ENCODE measurements at places on chromosomes 4 and X. TPM values are rescaled to one million over a fixed set of nuclear protein-coding genes. Genes with fewer than 3 reads are reported as not detected.

FAM9B gene
- total RNA-seq, result not detected

WNK3 gene
- 0.88 TPM for total RNA-seq

LIMCH1 gene
- 382 TPM for total RNA-seq

MTNR1A gene
- total RNA-seq, result not detected

F9 gene
- not detected for total RNA-seq

MAP3K15 gene
- total RNA-seq, result not detected

F8A3 gene
- 0.19 TPM for total RNA-seq

CTAG2 gene
- total RNA-seq, result not detected

GRCh38 chr4:156975686-156976085 is 4.1 kb upstream of the PDGFC start:
- DNase-seq, result no peak

DNA sequence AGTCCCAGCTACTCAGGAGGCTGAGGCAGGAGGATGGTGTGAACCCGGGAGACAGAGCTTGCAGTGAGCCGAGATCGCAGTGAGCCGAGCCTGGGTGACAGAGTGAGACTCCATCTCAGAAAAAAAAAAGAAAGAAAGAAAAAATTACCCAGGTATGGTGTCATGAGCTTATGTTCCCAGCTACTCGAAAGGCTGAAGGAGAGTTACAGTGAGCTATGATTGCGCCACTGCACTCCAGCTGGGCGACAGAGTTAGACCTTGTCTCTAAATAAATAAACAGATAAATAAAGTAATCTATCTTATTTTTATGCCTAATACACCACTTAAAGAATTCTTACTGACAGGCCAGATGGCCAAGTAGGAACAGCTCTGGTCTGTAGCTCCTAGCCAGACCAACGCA is 73.0 kb downstream of the SLC39A8 start:
- DNase-seq, result no peak

- no peak for DNase-seq
Observed at GRCh38 chr4:185282968-185283367, 73.6 kb downstream of the SNX25 start.

DNA sequence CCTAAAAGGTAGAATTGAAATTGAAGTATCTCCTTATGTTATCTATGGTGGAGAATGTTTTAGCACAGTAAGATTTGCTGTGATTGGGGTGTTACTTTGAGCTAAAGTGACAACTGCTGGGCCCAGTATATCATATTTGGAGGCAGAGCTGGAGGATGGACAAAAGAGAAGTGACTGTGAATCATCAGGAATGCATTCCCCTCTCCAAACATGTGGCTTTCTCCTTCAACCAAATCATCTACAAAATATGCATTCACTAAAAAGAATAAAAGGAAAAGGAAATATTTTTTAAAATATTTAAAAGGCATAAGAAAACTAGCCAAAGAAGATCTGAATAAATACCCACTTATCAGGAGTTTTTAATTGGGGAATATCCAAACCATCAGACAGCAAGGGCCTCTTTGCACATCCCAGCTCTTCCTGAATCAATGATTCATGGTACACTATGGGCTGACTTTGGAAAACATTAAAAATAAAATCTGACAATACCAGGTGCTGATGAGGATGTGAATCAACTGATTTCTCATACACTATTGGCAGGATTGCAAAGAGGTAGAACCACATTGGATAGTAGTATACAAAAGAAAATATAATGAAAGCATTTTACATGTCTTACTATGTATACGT is 671.7 kb upstream of the NR3C2 start:
- no peak for DNase-seq

GRCh38 chr4:56276547-56276946 is 110.7 kb downstream of the AASDH start:
- DNase-seq, result no peak

DNA sequence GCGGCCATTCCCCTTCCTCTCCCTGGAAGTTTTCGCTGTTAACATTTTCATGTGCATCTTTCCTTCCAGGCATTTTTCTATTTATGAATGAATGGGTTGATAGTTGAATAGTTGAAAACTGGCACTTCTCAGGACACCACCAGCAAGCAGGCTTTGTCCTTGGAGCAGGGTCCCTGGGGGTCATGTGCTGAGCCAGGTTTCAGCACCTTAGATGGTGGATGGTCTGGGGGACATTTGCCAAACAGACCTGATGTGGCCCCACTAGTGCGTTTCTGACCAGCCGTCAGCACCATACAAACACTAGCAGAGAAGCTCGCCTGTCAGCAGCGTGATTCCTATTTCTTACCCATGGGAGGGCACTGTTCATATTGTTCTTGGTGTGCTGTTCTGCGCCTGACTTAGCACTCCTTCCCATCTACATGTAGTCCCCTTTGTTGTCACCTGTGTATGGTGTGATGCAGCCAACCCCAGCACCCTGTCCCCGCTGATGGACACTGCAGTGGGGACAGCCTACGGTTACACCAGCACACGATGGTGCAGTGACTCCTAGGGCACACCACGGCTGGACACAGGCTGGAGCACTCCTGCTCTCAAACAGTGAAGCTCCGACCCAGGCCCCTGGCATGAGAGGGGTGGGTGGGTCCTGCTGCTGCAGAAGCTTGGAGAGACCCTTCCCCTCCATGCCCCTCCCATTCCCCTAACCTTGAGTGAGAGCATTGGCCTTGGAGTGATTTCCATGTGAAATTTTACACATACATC is 27.2 kb upstream of the WFS1 start:
- no peak for DNase-seq

Measured in left ventricle myocardium inferior (tissue), 1 donor.